NCI-H2171 treated with DMSO at 0.1 percent for 48 hours (cell line): ENCODE measurements at places on chromosomes 1 and 21.
A peak's percentile ranks its signal among the peaks of the same experiment; 100 is the strongest.

GRCh38 chr1:150162862-150163706 lies 13.4 kb downstream of the PLEKHO1 start:
- DNase-seq: peak; percentile 97

GRCh38 chr1:186093437-186093836 lies 281.6 kb downstream of the TPR start:
- no peak for DNase-seq

DNA sequence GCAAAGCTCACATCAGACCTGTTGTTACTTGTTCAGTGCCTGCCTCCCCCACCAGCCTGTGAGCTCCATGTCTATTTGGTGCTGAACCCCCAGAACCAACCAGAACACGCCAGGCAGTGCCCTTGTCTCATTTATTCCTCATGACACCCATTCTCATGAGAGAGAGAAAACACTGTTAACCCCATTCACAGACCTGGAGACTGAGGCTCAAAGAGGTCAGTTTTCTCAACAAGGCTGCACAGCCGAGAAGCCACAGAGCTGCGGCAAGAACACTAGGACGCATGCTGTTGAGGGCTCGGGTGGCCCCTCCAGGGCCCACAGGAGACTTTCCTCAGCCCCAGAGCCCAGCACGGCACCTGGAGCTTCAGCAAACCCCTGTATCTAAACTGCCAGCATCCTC lies 13.1 kb downstream of the KCNN3 start:
- no peak for DNase-seq

- no peak for DNase-seq
Measured at GRCh38 chr1:105317976-105318375, 1568.3 kb downstream of the AMY1C start.
